NCI-H2081 (cell line): ENCODE measurements at places on chromosomes 2 and 18.
A peak's percentile ranks its signal among the peaks of the same experiment; 100 is the strongest.

DNA sequence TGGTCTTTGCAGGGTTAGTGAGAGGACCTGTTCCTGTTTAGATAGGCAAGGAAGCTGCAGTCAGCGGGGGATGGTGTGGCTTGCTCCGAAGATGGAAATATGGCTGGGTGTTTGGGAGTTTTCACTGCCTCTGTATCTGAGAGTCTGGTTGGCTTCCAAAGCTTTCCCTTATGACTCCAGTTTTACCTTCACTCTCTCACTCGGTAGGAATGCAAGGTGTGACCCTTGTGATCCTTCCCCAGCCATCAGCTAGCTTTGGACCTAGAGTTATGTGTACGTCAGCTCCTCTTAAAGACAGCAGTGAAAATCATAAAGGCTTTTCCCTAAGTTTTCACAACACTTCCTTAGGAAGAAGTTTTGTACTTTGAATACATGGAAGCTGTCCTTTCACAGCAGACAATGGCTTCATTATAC lies 35.5 kb upstream of the TMEM87B start:
- DNase-seq: no peak

- no peak for DNase-seq
Observed at GRCh38 chr2:239465017-239466001, 64.5 kb upstream of the HDAC4 start.

- no peak for DNase-seq
Observed at GRCh38 chr2:54723996-54724559, 616 bp downstream of the EML6 start.

DNA sequence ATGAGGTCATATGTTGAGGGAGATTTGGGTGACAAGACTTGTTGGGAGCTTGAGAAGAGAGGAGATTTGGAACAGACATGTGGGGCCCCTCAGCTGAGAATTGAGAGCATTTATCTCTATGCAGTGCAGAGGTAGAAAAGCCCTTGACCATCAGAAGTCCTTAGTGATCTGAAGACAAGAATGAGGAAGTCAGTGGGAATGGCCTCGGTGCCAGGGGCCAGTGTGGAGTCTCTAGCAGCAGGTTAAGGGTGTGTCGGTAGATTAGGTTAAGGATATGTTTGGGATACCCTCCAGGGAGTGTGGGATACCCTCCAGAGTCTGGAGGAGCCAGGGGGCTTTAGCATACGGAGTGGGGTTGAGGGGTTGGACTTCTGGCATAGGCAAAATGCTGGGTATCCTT lies 41.6 kb downstream of the FBXO48 start:
- no peak for DNase-seq

GRCh38 chr2:43737855-43738254 lies 36.0 kb upstream of the DYNC2LI1 start:
- DNase-seq: no peak

- DNase-seq: no peak
Observed at GRCh38 chr18:75554644-75555185, 127.2 kb upstream of the SMIM21 start.

DNA sequence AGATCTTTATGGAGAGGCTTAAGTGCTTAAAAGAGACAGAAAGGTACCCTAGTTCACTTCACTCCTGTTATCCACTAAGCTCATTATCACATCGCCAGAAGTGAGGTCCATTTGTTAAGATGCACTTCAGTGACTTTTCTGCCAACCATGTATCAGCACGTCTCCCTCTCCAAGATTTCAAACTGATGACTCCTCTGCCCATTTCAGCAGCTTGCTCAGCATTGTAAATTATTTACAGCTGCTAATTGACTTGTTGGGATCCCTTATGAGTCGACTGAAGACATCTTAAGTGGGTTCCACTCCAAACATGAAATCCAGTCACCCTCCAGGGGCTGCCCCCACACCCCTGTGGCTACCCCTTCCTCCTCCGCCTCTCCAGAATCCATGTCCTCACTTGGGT lies 37.3 kb downstream of the DIPK1C start:
- no peak for DNase-seq

DNA sequence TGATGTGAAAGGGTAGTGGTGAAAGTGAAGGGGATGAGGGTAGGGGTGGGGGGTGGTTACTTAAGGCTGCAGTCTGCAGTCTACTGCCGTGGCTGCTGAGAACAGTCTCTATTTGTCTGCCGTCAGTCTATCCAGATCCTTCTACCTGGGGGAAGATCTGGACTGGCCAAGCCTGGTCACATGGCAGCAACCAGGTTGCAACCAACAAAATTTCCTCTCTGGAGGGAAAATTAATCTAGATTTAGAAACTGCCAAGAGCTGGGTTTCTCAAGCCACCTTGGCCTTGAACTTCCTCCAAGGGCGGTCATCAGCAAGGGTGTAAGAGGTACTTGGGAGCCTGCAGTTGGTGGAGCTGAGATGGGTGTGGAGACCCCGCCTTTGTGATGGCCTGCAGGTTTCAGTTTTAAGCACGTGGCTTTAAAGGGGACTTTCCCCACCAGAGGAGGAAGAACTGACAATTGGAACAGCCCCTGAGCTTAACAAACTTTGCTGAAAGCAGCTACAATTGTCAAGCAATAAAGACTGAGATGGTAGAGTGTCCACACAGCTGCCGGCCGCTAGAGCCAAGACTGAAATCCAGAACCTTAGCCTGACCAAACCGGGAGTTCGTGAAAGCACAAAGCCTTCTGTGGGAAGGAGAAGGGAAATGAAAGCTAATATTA lies 31.4 kb upstream of the KCMF1 start:
- no peak for DNase-seq

DNA sequence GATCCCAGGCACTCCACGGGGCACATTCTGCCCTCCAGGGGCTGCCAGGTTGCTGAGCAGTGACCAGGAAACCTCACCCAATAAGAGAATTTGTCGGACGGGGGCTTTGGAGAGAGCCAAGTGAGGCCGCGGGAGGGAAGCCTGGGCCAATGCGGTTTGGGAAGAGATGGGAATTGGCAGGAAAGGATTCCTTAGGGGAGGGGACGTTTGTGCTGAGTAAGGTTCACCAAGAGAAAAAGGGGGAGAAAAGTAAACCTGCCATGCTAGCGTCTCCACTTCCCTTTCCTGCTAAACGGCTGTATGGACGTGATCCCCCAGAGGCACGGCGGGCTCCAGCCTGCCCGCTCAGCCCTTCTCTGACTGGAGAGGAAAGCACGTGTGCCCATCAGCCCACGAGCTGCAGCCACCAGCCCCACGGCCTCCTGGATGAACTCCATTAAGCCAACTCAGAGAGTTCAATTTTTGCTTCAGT lies 194.4 kb upstream of the ID2 start:
- no peak for DNase-seq

DNA sequence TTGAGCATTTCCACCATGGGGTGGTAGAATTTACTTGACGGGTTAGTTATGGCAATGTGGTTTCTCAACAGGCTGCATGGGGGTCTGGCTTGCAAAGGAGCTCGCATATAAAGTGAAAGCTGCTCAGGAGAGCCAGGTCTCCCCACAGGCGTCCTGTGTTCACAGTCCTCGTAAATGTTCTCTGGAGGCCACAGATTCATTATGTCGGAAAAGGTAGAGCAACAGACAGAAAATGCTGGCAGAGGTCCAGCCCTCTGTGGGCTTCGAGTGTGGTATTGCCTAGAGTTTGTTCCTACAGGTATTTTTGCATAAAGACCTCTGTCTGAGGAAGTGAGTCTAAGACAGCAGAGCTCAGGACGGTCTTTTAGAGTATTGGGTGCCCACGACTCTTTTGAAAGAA lies 96.4 kb downstream of the CDCA7 start:
- no peak for DNase-seq

- no peak for DNase-seq
Observed at GRCh38 chr18:10290638-10291235, 163.7 kb upstream of the APCDD1 start.

DNA sequence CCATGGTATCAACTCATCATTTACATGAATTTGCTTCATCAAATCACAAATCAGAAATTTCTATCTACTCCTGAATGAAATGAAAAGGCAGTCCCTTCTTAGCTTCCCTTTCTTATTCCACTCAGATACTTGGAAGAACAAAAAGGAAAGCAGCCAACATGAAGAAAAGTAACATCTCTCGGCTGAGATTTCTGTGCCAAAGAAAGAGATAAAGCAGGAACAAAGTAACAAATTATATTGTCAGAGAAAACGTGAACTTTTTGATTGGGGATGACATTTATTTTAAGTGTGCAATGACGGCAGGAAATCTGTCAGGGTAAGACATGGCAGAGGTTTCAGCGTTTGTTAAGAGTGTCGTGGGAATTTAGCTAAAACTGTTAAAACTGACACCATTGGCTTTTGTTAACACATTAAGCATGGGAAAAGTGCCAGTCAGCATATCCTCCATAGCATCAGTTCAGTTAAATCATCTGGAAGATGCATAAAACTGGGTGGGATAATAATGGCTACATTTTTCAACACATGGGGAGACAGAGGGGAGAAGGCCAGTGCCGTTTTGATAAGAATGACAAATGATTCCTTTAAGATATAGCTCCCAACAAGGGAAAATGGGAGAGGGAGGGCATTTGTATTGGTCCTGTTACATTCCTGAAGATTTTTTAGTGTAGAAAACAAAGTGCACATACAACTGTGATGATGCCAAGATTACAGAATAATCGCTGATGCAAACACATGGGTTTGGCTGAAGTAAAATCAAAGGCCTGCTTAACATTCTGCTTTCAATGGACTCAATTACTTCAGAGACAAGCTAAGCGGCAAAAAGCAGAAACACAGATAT lies 211.6 kb downstream of the ZNF521 start:
- DNase-seq: no peak

DNA sequence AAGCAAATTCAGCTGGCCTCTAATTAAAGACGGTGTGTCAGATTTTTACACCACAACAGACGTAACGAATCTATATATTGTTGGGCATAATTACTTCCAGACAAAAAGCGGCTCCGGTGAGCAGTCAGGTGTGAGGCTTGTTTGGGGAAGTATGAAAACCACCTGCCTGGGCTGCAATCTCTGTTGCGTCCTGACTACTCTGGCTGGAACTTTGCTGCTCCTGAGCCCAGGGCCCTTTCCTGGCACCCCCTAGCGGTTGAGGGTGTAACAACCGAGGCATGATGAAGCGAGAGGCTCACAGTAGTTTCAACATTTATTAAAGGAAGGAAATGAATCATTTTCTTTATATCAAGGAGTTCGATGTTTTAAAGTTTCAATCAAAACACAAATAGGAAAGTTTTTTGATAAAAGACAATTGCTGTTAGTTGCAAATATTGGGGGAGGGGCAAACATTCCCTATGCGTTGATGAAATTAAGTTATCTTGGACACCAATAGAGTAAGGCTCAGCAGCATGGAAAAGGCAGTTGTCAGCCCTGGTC lies 10.6 kb upstream of the ITGB6 start:
- DNase-seq: peak; percentile 41

DNA sequence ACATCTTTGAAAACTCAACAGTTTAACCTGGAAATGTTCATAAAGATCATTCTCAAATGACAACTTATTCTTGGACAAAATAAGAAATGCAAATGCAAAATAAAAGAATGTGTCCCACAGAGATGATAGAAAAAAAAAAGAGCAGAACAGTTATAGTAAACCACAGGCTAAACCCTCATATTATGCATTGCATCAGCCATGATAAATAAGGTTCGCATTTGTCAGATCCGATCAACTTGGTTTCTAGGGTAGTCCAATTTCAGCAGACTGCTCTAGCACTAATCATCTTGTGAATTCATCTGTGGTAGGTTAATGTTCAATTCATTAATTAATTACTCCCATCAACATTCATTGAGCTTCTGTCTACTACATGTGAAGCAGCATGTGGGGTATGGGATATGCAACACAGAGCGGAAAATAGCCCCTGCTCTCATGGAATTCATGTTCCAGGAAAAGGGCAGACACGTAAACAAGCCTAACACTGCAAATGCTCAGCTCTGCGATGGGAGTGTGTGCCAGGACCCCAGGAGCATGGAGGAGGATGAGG lies 316.2 kb upstream of the REV1 start:
- no peak for DNase-seq

DNA sequence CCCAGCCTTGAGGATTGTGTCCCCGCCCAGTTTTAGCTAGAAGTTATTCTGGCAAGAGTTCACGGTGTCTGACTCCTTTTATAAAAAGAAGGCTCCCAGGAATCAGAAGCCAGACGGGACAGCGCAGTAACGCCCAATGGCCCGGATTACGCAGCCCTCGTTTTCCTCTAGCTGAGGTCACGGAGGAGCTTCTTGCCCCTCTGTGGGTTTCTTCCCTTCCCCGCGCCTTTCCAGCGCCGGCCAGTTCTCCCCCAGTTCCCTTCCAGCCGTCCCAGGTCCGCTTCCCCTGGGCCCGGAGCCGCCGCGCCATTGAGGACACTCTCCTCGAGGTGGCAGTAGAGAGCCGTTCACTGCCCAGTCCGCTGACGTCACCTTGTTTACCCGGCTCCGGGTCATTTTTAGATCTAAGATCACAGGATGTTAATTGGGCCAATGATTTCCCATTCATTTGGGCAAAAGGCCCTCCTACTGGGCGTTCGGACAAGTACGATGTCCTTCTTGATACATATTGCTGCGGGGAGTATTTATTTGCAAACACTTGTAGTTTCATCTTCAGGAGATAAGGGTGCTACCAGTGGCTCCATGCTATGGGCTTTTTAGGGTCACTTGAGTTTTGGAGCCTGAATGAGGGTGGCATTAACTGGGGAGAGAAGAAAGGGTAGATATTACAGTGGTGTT lies 81.5 kb upstream of the PPM1B start:
- peak; percentile 81 for DNase-seq

GRCh38 chr2:130823886-130824491 lies 12.7 kb upstream of the ARHGEF4 start:
- DNase-seq: no peak

- DNase-seq: no peak
Observed at GRCh38 chr2:213166109-213166508, 14.7 kb upstream of the IKZF2 start.

GRCh38 chr2:41972819-41973218 lies 75.0 kb upstream of the PKDCC start:
- DNase-seq: no peak

DNA sequence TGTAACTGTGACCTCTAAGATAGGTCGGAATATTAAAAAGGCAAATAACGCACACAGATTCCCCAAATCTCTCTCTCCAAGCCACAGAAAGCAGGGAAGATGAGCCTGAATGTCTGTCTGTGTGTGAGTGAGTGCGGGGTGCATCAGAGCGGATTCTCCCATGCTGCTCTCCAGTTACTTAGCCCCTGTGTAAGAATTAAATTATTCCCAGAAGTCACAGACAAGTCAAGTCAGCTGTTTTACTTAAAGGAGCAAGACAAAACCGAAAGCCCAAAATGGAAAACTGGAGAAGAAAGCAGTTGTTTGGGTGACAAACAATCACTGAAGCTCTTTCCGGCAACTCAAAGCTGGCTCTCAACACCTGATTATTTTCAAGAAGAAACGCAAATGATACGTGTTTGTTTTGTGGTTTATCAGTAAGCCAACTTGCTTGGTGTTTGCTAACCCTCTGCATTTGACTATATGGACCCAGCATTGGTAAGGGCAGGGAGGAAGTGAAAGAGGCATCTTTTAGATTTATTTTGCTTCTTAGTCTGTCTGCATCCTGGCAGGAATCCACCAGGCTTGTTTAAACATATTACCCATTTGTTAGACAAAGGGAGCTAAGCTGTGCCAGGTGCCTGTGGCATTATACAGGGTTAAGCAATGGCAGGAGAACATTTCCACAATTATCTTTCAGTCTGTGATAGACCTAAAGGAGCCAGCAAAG lies 121.5 kb upstream of the CREB1 start:
- DNase-seq: peak; percentile 99
